Inflammatory macrophage treated with lipopolysaccharide for 1 hour (primary cell): ENCODE measurements at places on chromosomes 16 and 17.

DNA sequence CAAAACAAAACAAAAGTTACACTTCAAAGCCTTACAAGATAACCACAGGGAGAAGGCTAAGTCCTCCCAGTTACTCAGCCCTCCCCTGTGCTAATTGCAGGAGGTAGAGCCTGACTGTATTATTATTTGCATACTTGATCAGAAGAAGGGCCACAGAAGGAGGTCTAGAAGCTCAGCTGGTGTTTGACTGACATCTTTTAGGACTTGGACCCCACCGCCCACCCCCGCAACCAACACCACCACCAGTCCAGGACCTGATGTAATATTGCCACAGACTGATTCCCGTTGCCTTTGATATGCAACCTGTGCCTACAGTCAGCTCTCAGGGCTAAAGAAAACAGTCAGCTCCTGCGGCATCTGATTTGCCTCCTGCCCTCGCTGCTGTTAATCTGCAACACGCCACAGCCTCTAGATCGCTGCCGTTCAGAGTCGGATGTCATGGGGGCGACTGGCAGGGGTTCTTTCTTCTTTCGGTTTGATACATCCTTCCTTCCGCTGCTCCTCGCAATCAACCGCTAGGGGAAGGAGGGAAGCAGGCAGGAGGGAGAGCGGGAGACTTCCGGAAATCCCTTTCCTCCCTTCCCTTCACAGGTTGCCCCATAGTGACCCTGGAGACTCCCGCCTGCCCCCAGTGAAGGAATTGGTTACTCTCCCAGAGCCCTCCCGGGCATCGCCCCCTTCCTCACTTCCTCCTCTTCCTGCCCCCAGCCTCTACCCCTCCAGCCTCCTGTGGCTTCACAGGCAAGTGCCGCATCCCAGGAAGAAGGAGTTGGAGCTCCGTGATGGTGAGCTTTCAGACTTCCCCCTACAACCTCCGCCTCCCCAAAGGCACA is 90.5 kb upstream of the SOX9 start:
- DNase-seq: no peak

DNA sequence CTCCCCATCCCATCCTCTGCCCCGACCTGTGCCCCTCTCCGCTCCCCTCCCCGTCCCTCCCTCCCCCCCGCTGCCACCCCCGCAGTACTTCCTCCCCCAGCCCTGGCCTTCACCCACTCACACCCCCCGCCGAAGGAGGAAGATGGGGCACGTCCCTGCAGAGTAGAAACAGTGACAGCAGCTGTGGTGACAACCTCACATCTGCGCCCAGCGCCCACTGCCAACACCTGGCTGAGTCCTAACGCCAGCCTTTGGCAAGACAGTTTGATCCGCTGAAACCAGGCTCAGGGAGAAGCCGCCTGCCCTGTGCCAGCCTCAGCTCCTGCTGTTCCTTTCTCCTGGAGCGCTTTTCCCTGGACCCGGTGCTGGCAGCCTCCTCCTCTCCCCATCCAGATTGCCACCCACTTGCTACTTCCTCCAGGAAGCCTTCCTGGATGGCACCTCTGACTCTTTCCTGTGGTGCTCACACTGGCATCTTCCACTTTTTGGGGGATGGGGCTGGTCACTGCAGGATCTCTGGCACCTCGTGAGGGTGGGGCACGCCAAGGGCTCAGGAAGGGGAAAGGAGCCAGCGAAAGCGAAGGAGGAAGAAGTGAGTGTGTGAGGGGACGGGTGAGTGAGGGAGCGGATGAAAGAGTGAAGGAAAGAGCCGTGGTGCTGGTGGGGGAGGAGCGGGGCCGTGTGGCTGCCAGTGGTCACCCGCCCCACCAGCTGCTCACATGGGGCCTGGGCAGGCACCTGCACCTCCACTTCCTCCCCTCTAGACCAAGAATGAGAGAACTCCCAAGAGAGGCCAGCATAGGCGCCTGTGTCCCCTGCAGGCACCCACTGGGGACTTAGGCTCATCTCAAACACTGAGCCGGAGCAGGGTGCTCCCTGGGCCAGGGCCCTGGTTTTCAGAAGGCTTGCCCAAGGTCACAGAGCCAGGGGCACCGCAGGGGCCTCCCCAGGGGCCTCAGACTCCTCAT is 27.0 kb downstream of the ZFPM1 start:
- DNase-seq: no peak

DNA sequence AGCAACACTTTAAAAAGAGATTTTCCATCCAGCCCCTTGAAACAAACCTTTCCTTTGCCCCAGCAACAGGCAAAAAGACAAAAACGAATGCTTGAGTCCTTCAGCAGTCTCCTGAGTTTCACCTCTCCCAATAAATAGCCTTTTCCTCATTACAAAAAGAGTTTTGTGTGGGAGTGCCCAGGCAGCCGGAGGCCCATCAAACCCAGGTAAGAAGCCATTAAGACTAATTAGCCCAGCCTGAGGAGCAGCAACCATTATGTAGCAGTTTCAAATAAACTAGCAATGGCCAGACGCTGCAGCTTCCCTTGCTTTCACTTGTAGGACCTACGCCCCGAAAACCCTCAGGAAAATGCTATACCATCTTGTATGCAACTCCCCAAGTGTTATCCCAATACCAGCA is 15.6 kb downstream of the GAS7 start:
- no peak for DNase-seq

GRCh38 chr17:57945996-57946797 is 9.0 kb downstream of the CUEDC1 start:
- DNase-seq: peak; percentile 29

GRCh38 chr17:77178563-77178962 is 37.8 kb downstream of the SEC14L1 start:
- DNase-seq: no peak

DNA sequence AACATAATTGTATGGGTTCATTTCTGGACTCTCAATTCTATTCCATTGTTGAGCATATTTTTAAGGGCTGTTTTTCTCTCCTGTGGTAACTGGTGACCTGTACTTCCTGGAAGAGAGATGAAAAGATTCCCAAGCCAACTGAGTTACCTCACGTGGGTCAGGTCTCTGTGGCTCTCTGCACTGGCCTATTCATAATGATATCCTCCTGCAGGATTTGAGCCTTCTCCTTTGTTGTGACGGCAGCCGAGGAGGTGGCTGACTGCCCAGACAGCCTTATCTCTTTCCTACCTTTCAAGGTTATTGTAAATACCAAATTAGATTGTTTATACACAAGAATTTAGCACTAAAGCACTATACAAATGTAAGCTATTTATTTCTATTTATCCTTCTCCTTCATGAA is 2.7 kb upstream of the ACE start:
- DNase-seq: no peak

- no peak for DNase-seq
Observed at GRCh38 chr16:1335996-1336395, 2.6 kb downstream of the BAIAP3 start.

DNA sequence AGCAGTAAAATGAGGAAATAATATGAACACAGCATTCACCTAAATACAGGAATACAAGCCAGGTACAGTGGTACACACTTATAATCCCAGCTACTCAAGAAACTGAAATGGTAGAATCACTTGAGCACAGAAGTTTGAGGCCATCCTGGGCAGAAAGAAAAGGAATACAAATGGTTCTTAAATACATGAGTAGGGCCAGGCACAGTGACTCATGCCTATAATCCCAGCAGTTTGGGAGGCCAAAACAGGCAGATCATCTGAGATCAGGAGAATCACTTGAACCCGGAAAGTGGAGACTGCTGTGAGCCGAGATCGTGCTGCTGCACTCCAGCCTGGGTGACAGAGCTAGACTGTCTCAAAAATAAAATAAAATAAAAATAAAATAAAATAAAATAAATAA is 23.0 kb upstream of the SMG8 start:
- DNase-seq: no peak

GRCh38 chr17:11638700-11639265 is 40.5 kb downstream of the DNAH9 start:
- DNase-seq: no peak

DNA sequence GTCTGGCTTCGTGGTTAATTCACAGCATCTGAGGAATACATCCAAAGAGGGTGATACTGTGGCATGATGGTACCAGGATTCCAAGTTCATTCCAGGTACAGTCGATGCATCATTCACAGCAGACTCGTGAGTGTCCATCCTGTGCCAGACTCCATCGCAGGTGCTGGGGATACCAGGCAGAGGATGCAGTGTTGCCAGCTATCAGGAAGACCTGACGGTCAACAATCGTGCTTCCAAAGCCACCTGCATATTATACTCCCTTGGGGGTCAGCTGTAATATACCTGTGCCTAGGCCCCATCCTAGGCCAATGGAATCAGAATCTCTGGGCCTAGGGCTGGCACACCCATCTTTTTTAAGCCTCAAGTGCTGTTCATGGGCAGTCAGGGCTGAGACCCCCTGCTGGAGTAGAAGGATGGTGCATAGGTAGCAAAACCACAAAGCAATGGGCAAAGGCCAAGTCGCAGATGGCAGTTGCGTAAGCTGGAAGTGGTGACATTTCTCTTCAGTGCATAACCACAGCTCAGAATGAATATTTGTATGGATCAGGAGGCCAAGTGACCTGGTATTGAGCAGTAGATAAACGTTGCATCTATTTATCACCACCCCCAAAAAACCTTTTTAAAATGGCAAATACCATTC is 42.9 kb upstream of the C16orf78 start:
- DNase-seq: no peak

DNA sequence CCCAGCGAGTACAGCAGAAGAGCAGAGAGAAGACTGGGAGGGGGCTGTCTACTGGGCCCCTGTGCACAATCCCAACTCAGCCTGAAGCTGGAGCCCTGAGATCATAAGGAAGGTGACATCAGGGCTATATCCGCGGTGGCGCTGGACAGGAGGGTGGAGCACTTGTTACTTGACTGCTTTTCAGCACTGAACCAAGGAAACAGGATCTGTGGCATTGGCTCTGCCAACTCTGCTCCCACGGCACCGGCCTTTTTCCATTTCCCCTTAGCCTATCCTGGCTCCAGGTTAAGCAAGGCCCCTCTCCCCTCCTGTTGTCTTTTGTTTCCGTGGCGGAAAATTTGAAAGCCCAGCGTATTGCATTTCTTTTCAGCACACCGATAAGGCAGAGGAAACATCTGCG is 125.0 kb upstream of the IRX3 start:
- DNase-seq: no peak

- DNase-seq: no peak
Observed at GRCh38 chr16:27522173-27522707, 27.5 kb downstream of the GTF3C1 start.

GRCh38 chr16:29742683-29743275 is 3.0 kb downstream of the C16orf54 start:
- no peak for DNase-seq

DNA sequence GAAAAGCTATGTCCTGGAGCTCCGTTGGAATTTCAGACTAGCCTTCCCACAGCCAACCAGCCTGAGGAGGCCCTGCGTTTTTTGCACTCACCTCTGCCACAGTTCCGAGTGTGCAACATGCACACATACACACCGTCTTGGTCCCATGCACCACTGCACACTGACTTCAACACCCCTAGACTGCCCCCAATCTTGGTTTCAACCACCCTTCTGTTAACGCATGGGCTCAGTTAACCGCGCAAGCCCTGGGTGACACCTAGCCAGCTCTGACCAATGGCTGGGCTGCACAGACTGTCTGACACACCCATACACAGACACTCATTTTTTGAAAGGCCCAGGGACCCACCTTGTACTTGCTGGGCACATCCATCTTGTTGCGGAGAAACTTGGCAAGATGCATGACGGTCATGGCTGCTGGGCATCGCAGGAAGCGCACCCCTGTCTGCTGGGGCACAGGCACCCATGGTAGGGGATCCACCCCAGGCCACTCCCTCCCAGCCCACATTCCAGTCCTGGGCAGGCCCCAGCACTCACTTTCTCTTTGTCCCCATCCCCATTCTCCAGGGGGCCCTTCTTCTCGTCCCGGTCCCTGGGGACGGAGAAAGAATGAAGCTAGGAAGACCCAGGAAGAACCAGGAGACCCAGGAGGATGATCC is 8.0 kb downstream of the CISD3 start:
- DNase-seq: no peak

GRCh38 chr16:27080895-27081294 is 14.2 kb downstream of the C16orf82 start:
- DNase-seq: no peak

DNA sequence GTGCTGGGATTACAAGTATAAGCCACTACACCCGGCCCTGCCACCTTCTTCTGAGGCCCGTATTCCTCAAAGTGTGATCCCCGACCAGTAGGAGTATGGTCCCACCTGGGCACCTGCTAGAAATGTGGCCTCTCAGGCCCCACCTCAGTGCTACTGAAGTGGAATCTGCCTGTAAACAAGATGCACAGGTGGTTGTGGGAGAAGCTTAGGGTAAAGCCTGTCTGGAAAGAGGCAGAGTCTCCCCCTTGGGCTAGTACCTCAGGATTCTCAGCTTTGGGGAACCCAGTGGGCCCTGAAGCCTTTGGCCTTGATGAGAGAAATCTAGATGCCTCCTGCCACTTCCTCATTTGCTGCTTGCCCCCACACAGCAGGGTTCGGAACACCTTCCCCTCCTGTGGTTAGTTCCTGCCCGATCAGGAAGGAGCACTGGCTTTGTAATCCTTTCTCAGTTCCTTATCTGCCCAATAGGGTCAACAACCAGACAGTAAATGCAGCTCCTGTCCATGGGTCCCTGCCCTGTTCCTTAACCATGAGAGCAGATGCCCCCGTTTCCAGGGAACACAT is 25.2 kb downstream of the TK2 start:
- peak; percentile 70 for DNase-seq

- DNase-seq: peak; percentile 98
Observed at GRCh38 chr16:30378236-30379157, 3.9 kb downstream of the SEPTIN1 start.

- DNase-seq: no peak
Observed at GRCh38 chr16:89536371-89536770, 24.1 kb upstream of the RPL13 start.

DNA sequence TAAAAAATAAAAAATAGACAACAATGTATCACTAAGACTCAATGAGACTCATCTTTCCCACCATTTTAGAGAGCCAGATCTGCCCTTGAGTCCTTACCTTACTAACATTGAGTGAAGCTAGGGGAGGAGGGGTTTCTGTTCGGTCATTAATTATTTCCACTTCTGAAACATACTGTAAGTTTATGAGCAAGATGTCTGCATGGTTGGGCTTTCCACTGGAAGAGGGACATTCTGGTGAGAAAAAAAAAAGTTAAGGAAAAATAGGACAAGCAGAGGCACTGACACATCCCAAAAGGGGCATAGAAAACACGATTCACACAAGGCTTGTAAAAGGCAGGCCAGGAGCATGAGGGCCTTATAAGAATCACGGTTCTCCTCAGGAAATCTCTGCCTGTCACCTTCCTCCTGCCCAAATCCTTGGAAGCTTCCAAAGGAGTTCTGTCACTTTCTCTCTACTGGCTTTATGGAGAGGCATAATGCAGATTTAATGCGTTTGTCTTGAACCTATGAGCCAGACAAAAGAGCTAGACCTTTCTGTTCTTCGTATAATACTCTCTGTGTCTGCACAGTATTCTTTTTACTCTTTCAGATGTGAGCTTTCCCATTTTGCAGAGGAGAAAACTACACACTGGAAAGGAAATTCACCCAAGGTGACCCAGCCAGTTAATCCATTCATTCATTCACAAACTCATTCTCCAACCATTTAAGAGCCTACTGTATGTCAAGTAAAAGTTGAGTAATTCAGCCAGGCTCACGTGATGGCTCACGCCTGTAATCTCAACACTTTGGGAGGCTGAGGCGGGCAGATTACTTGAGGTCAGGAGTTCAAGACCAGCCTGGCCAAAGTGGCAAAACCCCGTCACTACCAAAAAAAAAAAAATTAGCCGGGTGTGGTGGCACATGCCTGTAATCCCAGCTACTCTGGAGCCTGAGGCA is 2.5 kb downstream of the LSM12 start:
- no peak for DNase-seq

GRCh38 chr16:54171626-54172537 is 114.7 kb downstream of the IRX3 start:
- no peak for DNase-seq

- DNase-seq: no peak
Observed at GRCh38 chr16:22213236-22213635, 7.2 kb downstream of the EEF2K start.
